ENCODE measurements at places on chromosomes 1 and 21. TPM values are rescaled to one million over a fixed set of nuclear protein-coding genes. Genes with fewer than 3 reads are reported as not detected.

DNA sequence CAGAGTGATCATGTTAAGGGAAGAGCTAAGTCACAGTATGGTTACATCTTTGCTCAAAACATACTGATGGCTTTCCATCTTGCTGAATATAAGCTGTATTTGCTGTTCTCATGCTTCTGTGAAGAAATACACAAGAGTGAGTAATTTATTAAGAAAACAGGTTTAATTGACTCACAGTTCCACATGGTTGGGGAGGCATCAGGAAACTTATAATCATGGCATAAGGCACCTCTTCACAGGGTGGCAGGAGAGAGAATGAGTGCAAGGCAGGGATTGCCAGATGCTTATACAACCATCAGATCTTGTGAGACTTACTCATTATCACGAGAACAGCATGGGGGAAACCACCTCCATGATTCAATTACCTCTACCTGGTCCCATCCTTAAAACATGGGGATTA is 24.4 kb upstream of the RGS5 start:
- DNase-seq = no peak

DNA sequence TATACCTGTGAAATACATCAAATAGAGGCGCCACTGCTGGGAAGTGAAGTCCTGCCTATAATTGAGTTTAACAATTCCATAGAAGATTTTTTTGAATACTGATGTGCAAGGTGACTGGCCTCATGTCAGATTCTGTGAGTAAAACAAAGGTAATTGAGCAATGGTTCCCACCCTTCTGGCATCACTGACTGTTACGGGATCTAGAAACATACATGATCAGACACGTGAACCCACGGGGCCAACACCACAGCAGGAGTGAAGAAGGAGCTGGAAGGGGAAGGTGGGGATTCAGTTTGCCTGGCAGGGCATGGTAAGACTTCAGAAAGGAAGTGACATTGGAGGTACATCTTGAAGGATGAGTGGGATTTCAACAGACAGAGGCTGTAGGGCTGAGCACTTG is 270.2 kb downstream of the DISC1 start:
- DNase-seq = no peak

DNA sequence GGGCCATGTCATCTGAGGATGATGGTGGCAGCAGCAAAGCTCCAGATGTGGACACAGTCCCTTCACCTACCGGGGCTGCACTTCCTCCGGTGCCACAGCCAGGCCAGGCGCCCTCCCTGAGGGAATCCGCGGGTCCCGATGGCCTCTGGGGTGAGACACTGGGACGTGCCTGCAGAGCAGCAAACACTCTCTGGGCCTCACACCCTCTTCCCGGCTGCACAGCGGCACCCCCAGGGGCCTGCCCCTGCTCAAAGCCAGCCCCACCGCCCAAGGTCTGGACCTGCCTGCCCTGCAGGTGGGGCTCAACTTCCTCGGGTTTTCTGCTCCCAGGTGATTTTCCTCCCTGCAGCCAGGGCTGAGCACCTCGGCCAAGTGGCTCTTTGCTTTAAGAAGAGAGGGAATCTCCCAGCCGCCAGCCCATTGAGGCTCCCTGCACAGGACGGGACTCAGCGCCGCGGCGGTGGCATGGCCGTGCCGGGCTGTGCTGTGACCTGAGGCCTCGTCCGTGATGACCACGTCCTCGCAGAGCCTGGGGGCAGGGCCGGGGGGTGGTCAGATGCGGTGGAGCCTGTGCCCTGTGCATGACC is 21.3 kb upstream of the COL18A1 start:
- DNase-seq = peak; percentile 15

DNA sequence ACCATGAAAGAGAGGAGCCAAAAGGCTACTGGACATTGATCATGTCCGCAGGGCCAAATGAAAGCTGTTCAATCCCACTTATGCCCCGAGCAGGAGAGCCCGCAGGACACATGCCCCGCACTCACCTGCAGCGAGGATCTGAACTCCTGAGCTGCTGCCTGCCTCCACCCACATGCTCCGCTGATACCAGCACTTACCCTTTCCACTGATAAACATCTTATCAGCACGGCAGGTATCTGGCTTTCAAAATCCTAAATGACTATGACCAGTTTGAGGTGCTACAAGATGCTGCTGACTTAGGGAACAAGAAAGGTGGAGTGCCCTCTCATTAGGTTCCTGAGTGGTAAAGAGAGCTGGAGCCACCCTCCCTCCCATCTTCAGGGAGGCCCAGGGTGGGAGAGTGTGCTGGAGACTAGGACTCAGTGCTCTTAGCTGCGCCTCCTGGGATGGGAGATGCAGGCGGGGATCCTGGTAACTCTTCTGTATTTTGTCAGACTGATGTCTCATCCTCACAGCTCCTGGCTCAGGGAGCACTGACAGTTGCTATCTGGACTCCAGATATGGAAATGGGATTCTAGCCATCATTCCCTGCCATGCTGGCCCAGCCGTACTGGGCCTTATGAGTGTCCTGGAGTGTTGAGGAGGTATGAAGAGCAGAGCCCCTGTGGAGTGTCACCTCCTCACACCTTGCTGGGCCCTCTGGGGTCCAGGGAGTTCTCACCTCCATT is 86.4 kb upstream of the F3 start:
- DNase-seq = no peak

DNA sequence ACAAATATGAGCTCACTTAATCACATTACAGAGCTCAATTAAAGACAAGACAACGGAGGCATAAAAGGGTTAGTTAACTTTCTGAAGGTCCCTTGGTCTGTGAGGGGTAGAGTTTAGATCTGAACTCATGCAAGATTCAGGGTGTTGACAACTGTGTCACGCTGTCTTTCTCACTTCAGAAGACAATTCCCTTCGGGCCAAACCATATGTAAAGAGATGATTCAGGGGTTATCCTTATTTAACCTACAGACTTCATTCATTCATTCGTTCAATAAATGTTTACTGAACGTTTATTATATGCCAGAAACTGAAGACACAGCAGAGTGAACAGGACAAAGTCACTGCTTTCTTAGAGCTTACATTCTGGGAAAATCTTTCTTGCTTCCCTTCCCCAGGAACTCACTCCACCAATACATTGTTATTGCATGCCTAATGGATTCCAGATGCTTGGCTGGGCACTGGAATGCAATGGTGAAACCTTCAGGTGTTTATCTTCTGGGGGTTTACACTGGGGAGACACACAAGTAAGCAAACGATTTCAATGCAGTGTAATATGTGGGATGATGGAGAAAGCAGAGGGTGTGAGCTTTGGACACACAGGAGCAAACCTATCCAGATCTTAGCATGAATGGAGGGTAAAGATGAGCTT is 6.4 kb downstream of the XCL1 start:
- DNase-seq = no peak

DNA sequence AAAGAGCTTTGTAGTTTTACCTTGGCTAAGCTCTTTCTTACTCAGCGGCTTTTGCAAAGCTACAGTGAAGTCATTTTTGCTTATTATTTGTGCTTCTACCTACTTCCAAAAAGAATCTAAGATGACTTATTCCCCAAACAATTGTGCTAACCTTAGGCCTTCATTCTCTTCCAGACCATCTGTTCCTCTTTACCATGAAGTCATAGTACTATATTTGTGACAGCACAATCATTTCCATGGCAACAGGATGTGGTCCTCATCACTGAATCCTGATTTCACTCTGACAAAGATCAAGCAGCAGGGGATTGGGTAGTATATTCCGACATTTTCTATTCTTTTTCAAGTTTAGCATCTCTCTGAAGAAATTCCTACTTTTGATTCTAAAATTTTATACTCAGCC is 24.8 kb upstream of the NMNAT2 start:
- DNase-seq = no peak

Gene RIIAD1
- total RNA-seq = not detected

Gene ACKR1
- total RNA-seq = 0.53 TPM

Gene LRRN2
- total RNA-seq = 3.3 TPM

Gene CRYBG2
- 10.9 TPM for total RNA-seq
